ENCODE measurements at places on chromosomes 3 and 15. TPM values are rescaled to one million over a fixed set of nuclear protein-coding genes. Genes with fewer than 3 reads are reported as not detected.

RBMS3 gene
- 0.29 TPM for total RNA-seq

NOX5 gene
- not detected for total RNA-seq

GNB4 gene
- 10.3 TPM for total RNA-seq

RPL14 gene
- 1,835 TPM for total RNA-seq

ARL14 gene
- total RNA-seq, result not detected

DNA sequence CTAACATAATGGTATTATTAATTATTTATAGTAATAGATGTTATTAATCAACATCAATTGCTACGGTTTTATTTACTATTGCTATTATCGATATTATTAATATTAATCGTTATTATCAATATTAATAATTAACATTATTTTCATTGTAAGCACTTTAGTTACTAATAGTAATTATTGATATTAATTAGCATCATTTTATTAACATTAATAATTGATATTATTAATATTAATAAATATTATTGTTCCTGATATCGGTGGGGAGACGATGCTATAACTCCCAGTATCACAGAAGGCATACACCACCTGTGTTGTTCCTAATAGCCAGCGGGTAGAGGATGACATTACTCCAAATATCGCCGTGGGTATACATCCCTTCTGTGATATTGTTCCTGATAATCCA is 335.5 kb downstream of the MEX3B start:
- no peaks in the 10 kb centered on the region for H3K4me1 ChIP-seq
- no peaks in the 10 kb centered on the region for H3K27me3 ChIP-seq

GRCh38 chr3:195238586-195239118 is 32.3 kb downstream of the XXYLT1 start:
- DNase-seq, result peak; percentile 38
- H3K27me3 ChIP-seq, result no peaks in the 10 kb centered on the region
- H3K27ac ChIP-seq, result peak overlapping the region; percentile 21
- peaks cover 19% of the 10 kb centered on the region for H3K36me3 ChIP-seq

GRCh38 chr3:115469649-115470048 is 153.7 kb upstream of the GAP43 start:
- H3K27me3 ChIP-seq, result peaks cover 3% of the 10 kb centered on the region

DNA sequence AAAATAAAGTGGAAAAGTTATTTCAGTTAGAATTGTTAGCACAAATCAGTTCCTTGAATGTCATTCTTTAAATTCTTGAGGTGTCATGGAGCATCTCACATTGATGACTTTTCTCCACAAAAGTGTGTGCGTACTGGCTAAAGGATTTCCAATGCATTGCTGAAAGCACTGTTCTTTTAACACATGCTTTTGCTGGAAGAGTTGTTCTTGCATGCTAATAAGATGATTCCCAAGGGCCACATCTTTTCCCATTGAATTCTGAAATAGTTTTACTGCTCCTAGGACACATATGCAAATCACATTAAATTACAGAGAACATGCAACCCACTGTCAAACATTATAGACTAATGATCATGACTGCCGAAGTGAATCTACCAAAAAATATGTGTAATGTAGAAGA is 516.3 kb upstream of the CADM2 start:
- H3K36me3 ChIP-seq, result no peaks in the 10 kb centered on the region
- H3K4me3 ChIP-seq, result no peak overlapping the region
- H3K27me3 ChIP-seq, result no peaks in the 10 kb centered on the region
- H3K27ac ChIP-seq, result no peak overlapping the region
- no peaks in the 10 kb centered on the region for H3K4me1 ChIP-seq

DNA sequence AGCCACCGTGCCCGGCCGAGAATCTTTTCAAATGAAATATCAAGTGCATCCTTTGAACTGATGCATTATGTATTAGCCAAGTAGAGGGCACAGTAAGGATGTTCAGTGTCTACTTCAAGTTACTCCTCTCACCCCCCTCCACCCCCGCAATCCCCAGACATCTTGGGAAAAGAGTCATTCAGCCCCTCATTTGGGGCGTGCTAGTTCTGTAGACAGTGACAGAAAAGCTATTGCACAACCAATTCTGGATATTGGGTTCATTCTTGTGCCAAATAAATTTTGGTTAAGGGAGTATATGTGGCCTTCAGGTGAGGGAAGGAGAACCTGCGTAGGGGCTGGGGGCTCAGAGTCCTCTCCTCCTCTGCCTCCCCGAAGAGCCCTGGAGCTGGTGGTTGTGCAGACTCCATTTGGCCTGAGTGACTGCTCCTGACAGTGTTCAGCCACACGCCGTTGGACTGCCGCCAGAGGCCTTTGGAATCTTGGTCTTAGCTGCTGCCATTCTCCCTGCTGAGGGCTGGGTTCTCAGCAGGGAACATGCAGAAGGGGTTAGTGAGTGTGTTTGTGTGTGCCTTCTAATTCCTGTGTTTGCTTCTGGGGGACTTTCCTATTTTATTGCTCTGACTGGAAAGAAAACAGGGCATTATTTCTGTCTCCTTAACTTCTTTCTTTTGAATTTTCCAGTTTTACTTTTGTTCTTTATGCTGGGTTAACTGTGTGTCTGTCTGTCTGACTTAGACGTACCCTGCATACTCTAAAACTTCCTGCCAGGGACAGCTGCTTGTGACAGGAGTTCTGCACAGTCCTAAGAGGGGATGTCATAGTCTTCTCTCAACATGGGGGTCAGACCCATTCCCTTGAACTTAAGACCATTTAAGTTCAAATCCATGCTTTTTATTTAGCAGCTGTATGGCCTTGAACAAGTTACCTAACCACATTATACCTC is 21.0 kb downstream of the RARB start:
- no peaks in the 10 kb centered on the region for H3K36me3 ChIP-seq
- no peak overlapping the region for H3K4me3 ChIP-seq
- H3K4me1 ChIP-seq, result no peaks in the 10 kb centered on the region

GRCh38 chr3:161393803-161394202 is 22.5 kb upstream of the SPTSSB start:
- H3K4me1 ChIP-seq, result peaks cover 37% of the 10 kb centered on the region
- peaks cover 65% of the 10 kb centered on the region for H3K27me3 ChIP-seq
- no peak for DNase-seq
- H3K27ac ChIP-seq, result peak overlapping the region; percentile 17
- peaks cover 20% of the 10 kb centered on the region for H3K36me3 ChIP-seq
- H3K4me3 ChIP-seq, result no peak overlapping the region

DNA sequence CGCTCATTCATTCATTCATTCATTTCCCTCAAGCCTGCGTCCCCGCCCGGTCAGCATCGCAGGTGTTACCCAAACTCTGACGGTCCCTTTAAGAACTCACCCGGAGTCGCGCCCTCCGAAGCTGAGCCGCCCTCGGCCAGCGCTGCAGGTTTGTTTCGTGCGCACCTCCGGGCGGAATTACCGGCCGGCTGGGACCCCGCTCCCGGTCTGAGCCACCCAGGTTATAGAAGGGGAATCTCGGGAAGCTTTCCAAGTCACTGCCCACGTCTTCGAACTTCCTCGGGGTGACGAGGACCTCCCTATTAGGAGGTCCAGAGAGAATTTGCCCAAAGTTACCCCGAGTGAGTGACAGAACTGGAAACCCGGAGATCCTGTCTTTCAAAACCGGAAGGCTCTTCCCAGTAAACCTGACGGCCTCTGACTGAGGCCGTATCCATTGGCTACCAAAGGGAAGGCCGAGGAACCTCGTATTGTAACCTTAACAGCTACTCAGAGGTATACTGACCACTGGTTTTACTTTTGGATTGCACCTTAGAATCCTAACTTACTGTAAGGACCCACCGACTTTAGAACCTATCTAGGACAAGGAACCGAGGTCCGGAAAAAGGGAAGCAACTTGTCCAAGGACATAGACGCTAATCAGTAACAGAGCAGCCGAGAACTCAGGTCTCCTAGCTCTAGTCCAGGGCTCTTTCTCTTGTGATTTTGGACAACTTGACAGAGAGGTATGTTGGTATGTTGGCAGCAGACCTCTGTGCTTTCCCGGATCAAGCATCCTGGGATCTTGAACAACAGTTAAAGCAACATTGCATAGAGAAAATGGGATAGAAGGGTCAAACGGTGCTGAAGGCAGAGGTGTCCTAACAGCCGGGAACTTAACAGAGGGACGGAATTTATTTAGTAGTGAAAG is 788 bp upstream of the DLG1 start:
- peak overlapping the region; percentile 98 for H3K4me3 ChIP-seq
- peaks cover 35% of the 10 kb centered on the region for H3K4me1 ChIP-seq

GRCh38 chr15:81301815-81302399 is 22.0 kb downstream of the STARD5 start:
- peak overlapping the region; percentile 93 for H3K27ac ChIP-seq
- H3K4me1 ChIP-seq, result peaks cover 51% of the 10 kb centered on the region
- peak; percentile 66 for DNase-seq
- H3K27me3 ChIP-seq, result no peaks in the 10 kb centered on the region
- peak overlapping the region; percentile 99 for H3K4me3 ChIP-seq

- peaks cover 2% of the 10 kb centered on the region for H3K4me1 ChIP-seq
- peaks cover 32% of the 10 kb centered on the region for H3K27me3 ChIP-seq
- no peak overlapping the region for H3K27ac ChIP-seq
Observed at GRCh38 chr15:68871507-68871906, 50.8 kb upstream of the ANP32A start.

DNA sequence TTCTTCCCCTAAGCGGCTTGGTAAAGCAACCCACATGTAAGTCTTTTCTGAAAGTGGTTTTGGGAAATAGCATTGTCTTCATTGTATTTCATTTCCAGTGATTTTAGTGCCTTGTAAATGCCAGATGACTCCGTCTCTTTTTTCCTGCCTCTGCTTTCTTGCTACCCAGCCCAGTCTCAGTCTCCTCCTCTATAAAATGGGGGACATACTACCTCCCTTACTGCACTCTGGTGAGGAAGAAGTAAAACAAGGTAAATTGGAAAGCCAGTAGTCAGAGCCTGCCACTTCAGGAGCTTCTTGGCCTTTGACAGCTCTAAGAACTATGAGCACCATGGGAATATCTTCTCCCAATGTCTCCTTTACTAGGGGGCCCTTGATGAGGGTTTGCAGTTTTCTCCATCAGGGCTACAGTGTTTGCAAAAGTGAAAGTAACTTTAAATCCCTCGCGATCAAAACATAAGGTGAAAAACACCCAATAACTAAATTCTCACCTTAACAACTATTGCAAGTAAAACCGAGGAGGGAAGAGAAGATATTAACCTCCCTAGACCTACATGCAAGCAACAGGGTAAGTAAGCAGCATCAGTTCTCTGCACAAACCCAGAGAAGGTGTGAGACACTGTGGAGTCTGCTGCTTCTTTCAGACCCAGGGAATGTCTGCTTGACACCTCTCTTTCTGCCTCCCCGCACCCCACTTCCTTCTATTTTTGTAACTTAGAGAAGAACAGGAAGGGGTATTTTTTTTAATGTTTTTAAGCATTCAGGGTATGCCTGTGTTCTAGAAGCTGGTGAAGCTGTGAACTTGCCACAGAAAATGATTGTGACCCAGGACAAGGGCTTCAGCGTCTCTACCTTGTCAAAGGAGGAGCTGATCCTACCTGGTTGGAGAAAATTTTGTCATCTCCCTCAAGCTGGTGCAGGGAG is 159.1 kb upstream of the EOMES start:
- peak overlapping the region; percentile 95 for H3K27ac ChIP-seq
- H3K36me3 ChIP-seq, result peaks cover 2% of the 10 kb centered on the region

GRCh38 chr3:191221638-191222037 is 22.6 kb downstream of the OSTN start:
- H3K27ac ChIP-seq, result no peak overlapping the region
- H3K27me3 ChIP-seq, result no peaks in the 10 kb centered on the region
- H3K4me1 ChIP-seq, result no peaks in the 10 kb centered on the region
- H3K36me3 ChIP-seq, result no peaks in the 10 kb centered on the region
